SHP77 (cell line): ENCODE measurements at places on chromosomes 4 and X.
A peak's percentile ranks its signal among the peaks of the same experiment; 100 is the strongest.

- DNase-seq: no peak
These were observed 90.8 kb downstream of the USP46 start for GRCh38 chr4:52568351-52568750.

DNA sequence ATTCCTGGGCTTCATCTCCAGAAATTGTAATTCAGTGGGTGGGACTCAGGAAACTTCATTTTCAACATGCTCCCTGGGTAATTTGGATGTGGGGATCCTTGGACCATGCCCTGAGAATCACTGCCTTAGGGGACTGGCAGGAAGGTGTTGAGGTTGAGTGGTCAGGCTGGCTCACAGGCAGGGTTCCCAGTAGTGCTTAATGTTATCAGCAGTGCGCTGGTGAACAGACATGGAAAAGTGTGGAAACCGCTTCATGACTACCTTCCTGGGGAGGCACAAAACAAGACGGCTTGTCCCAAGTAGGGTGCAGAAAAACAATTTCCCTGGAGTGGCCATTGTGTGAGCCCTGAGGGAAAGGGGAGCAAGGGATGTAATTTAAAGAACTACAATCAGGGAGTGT lies 31.4 kb downstream of the SUPT20HL1 start:
- no peak for DNase-seq

GRCh38 chrX:46268412-46268811 lies 276.8 kb downstream of the ZNF674 start:
- no peak for DNase-seq

- peak; percentile 72 for DNase-seq
These were observed 58.6 kb upstream of the ZC4H2 start for GRCh38 chrX:65034668-65035445.

DNA sequence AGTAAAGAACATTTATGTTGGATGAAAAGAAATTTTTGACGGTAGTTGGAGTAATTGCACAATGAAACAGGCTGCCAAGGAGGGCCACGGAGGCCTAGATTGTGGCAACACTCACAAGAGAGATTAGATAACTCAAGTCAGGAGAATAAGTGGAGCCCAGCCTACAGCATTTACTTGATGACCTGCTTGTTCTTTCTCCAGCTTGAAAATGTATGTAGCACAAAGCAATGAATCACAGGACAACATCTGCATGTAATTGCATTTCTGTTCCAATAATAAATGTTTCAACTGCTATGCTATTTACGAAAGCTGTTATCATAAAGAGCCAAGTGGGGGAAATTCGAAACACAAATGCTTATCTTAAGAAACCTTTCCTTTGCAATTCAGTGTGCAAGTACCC lies 221.2 kb upstream of the MID1 start:
- DNase-seq: no peak

- DNase-seq: no peak
These were observed 118.6 kb downstream of the PTTG2 start for GRCh38 chr4:38078590-38079421.

DNA sequence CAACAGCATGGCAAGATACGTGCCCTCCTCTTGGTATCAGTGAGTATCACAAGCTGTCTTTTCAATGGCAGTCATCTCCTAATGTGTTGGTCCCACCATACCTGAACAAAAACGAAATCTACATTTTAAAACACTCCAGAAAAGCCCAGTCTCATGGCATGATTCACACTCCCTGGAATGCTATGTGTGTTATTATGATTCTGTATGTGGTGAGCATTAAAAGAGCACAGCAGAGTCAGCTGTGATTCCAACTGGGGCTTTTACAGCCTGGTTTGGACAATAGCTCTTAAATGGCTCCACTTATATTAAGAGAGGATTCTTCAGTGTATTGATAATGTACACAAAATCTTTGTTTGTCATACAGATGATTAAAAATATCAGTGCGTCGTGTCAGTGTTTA lies 274.1 kb upstream of the GK2 start:
- no peak for DNase-seq

- no peak for DNase-seq
These were observed 32.0 kb downstream of the SPARCL1 start for GRCh38 chr4:87497159-87497558.

GRCh38 chrX:149472625-149473024 lies 32.5 kb downstream of the IDS start:
- no peak for DNase-seq

DNA sequence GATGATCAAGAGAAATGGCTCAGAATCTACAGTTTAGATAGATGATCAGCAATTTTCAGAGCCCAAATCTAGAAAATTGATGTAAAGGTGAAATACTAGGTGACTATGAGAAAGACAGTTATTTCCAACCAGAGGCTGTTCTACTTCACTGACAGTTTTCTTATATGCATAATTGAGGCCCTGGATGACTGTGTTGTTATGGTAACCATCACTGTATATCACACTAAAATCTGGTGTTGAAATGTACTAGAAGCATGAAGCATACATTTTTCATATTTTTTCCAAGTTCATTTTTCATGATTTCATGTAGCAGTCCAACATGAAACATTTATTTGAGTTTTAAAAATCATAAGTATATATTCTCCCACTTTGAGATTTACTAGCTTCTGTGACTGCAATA lies 87.4 kb downstream of the ATXN3L start:
- DNase-seq: no peak

DNA sequence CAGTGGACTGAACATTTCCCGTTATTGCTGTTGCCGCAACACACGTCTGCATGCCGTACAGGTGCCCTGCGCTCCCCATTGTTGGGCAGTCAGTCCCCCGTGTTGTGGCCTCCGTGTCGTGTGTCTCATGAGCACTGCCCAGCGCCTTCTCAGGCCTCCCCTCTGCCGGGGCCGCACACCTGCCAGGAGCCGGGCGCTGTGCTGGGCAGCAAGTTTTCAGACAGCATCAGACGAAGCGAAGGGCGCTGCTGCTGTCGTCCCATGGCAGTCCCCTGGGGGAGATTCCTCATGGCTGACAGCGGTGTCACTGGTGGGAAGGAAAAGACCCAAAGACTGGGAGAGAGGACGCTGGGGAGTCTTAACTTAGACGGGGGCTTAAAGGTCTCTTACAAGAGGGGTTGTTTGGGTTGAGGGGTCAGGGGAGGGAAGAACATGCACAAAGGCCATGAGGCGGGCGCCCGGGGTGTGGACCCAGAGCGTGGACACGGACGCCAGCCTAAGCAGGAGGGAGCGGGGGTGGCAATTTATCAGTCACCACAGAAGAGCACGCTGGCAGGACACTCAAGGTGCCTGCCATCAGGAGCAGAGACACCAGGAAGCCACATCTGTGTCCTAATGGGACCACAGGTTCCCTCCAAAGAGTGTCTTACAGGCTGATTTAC lies 47.3 kb downstream of the RGS12 start:
- no peak for DNase-seq

- DNase-seq: no peak
These were observed 59.6 kb downstream of the DCX start for GRCh38 chrX:111352424-111352823.

- peak; percentile 10 for DNase-seq
These were observed 645 bp upstream of the RAB28 start for GRCh38 chr4:13484749-13485221.

- no peak for DNase-seq
These were observed 201.9 kb upstream of the BOD1L1 start for GRCh38 chr4:13829457-13829856.

DNA sequence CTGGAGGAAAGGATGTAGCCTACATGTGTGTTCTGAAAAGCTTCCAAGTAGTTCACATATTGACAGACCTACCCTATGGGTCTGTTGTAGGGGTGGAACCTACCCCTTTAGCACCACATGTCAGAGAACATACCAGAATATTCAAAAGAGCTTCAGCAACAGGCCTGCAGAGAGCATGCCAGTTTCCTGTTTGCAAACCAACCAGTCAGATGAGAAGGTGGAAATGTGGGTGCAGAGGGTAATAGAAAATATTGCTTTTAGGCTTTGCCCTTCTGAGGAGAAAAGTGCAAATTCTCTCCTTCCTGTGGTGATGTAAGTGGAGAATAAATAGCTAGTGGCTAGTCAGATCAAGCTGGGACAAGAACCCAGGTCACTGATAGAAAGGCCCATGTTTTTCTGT lies 16.4 kb downstream of the INTS6L start:
- no peak for DNase-seq

DNA sequence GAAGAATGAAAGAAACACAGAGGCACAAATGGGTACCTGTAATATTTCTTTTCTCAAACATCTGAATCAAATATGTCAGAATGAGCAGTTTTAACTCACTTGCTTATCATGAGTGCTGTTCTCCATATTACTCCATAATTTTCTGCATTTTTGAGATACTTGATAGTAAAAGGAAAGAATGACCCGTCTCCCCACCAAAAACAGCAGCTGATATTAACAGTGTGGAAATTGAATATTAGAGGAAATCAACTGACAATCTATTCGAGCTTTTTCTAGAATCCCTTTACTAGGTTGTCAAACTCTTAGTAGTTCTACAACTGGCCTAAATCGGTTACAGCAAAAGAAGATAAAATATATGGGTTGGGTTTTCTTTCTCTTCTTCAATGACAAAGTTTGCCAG lies 49.9 kb upstream of the HELT start:
- no peak for DNase-seq

- DNase-seq: no peak
These were observed 359 bp upstream of the GAB3 start for GRCh38 chrX:154751203-154751668.

DNA sequence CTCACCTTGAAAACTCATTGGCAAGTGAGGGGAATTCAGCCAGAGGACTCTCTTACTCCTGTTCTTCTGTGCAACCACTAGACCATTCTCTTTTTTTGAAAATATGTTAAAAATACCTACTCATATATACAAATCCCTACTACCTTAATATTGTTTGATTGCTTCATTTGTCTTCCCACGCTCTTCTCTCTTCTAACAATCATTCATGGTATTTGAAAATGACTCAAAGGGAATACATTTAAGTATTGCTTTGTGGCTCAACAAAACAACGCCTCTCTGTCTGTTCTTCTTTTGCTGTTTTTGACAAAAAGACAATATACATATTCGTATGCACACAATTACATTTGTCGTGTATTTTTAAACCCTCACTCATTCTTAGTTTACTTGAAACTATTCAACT lies 589.4 kb downstream of the ANKRD50 start:
- no peak for DNase-seq

DNA sequence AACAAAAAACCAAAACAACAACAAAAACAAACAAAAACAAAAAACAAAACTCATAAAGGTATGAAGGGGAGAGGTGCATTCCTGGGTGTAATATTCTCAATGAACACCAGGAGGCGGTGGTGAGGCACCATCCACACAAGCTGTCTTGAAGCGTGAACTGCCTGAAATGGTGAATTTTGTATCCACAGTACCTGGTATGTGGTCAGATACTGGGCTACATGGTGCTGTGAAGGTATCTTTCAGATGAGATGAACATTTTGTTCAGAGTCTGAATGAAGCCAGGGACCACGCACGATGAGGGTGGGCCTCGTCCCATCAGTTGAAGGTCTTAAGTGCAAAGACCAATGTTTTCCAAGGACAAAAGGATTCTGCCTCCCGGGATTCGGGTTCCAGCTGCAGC lies 58.5 kb downstream of the ASMT start:
- no peak for DNase-seq

DNA sequence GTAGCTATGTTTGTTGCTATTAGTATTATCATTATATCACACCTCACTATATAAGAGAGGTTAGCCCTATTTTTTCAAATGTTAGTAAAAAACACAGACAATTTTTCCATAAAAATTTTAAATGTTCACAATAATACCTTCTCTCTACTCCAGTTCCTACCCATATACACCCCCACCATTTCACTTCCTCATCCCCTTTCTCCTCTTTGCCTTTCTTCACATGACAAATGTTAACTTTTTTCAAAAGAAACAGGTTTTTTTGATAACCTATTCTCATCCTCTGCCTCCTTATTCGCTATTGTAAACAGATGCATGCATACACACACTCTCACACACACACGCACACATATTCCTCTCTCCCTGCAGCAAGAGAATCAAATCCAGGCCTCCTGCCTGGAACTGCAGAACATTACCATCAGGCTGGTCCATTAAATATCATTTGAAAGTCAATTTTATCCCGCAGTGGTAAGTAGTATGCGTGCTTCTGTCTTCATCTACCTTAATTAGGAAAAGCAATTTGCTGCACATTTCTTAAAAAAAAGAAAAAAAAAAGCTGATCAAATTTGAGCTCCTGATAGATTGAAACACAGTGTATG lies 55.5 kb downstream of the MID1IP1 start:
- no peak for DNase-seq

DNA sequence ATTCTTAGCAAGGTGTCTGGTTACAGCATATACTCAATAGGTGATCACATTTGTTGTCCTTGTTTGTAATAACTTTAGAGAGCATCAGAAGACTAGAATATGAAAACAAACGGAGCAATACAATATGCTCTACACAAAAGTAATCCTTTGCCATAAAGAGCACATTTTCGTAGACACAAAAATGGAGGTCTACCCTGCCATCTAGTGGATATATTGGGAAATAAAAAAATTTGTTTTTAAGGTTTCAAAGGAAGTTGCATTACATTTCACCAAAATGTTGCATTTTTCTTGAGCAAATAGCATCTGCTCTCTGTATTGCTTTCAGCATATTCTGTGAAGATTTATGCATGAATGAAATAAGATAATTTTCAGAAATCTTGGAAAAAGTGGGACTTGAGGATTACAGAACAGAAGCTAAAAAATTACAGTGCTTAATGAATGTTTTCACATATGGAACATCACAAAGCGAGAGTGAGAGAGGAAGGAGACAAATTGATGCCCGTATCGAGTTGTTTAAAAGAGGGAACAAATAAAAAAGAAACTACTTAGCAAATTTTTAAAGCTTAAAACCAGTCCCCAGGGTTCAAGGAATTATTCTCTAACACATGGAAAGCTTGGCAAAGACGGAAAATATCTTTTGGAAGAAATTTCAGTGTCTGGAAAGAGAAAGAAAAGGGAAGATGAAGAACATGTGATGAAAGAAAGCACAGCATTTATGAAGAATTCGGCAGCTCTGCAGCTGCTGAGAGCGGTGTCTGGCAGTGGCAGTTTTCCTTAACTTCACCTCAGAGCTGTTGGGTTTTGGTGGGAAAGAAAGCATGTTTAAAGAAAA lies 390.1 kb downstream of the ANKRD50 start:
- DNase-seq: no peak

DNA sequence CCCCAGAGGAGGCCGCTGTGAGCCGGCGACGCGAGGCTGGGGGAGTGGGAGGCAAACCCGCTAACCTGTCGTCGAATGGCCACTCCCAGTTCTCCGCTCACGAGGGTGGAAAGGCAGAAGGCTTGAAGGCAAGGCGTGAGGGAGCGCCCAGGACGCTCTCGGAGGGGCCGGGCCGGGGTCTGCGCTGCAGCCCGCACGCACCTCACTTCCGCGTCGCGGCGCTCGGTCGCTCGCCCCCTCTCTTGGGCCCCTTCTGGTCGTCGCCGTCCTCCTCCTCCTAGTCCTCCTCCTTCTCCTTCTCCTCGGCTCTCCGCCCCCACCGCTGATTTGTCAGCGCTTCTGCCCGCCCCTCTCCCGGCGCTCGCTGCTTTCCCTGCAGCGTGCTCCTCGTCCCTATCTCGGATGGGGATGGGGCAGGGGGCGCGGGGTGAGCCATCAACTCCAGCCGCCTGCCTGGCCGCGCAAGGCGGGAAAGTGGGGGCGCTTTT lies at the start of gene SNCA:
Gene SNCA (minus strand): TSS at position 265 of the 488 bp plus-strand sequence. CDS start 1,494 bp downstream, outside the sequence.
- peak; percentile 52 for DNase-seq
